ENCODE measurements at places on chromosomes 3 and 15.

DNA sequence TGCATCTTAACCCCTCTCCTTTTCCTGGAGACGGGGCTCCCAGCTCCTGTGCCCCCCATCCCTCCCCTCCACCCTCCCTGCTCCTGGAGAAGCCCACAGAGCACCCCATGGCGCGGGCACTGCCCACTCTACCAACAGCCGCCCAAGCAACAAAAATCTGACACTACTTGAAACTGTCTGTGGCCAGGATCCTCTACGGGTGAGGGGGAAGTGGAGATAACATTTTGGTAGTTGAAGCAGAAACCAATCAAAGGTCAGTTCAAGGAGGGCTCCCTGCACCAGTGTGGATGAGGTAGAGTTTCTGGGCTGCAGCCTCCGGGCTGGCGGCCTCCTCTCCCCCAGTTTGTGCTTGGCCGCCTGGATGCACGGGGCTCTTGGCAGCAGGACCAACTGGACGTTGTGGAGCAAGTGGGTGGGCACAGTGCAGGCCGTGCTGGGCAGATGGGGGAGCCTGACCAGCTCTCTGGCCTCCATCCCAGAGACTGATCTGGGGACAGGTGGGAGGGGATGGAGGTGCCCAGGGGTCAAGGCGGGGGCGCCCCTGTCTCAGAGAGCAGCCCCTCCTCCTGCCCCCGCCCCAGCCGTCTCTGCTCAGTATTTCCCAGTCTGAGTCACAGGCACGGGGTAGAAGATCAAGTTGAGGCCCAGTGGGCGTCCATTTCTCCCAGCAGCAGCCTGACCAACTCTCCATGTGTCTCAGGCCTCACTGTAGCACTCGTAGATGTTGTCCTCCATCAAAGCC, 12.8 kb downstream of the H1-8 start:
- no peak for DNase-seq

GRCh38 chr15:29097971-29098370, 171.7 kb downstream of the NSMCE3 start:
- DNase-seq: no peak

- DNase-seq: no peak
These were observed 1.4 kb downstream of the PAQR5 start for GRCh38 chr15:69299943-69300588.

GRCh38 chr3:135018149-135018923, 223.3 kb downstream of the EPHB1 start:
- no peak for DNase-seq

DNA sequence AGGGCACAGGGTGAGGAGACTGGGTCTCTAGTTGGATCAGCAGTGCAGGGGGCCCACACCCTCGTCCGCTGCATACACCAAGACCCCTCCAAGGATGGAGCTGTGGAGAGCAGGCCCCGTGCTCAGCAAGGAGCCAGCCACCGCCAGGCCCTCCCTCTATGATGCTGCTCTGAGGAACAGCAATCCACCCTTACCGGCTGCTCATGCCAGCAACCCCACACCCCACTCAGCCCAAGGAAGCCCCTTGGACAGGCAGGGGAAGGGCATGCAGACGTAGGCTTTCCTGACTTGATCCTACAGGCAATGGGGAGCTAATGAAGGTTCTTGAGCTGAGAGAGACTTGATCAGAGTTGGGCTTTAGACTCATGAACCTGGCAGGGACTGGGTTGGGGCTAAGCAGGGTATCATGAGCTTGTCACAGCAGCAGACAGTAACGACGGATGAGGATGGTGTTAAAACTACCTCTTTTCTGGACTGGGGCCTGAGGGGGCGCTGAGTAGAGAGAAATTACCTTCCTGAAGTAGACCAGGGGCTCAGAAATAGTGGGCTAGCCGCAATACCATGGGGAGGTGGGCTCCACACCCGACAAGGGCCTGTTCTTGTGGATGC, 50.5 kb upstream of the FGD5 start:
- DNase-seq: no peak

DNA sequence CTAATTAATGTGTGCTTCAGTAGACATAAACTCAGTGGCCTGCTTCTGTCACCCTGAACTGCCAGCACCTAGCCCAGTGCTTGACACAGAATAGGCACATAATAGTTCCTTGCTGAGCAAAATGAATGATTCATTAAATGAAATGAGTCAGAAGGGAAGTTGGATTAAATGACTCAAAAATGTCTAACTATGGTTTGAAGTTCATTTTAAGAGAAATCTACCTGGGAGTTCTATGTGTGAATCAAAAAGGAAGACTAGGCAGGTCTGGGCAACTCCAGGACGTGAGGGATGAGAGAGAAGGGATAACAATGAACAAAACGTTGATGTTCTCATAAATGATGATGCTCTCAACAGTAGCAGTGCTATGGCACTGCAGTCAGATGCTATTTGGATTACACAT, 175.0 kb downstream of the CFAP20DC start:
- no peak for DNase-seq

DNA sequence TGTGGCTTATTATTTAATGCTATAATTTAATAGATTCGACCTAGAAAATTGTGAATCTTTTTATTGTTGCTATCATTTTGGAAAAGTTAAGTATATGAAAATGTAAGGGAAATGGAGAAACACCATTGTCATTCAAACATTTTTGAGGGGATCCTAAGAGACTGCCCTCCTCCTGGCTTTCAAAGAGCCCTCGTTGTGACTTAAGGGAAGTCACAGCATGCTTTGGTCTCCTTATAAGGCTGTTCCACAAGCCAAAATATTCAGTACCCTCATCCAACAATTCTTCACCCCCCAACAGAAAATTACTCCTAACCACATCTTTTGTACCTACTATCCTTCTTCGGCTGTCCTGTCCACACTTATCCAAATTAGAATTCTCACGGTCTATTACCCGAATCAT, 140.2 kb downstream of the GBE1 start:
- DNase-seq: no peak

GRCh38 chr15:100309109-100310040, 32.4 kb downstream of the ADAMTS17 start:
- no peak for DNase-seq

DNA sequence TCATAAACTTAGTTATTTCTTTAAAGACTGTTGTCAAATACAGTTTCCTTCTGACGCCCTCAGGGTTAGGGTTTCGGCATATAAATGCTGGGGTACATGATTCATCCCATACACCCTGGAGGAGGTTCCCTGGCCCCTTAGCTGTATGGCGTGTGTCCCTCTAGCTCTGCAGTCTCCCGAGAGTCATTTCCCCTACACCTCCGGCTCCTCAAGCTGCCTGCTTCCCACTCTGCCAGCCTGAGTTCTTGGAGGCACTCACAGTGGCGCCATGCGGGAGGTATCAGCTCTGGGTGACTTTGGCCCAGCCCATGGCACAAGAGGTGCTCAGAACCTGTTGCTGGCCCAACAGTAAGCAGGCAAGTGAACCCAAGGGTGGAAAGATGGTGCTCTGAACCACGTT, 70.2 kb upstream of the TRPM1 start:
- no peak for DNase-seq

GRCh38 chr15:89378296-89379151, 43.9 kb upstream of the POLG start:
- DNase-seq: no peak

DNA sequence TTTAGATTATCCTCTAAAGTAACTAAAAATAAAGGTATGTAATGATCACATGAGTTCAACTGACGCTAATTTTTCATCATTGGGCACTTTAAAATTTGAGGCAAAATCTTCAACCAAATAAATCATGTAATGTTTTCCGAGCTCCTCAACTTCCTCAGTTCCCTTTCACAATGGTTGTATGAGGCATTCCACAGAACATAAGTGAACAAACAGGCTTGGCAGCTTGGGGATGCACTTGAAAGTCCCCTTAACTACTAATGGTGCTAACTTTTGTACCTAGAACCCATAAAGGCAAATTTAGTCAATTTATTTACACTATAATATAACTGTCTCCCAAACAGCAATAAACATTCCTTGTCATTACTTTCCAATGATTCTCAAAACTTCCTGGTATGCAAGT, 1137.9 kb downstream of the ROBO2 start:
- no peak for DNase-seq

GRCh38 chr3:129343643-129344360, 65.1 kb downstream of the HMCES start:
- DNase-seq: no peak

- no peak for DNase-seq
These were observed 7.1 kb upstream of the CNTN3 start for GRCh38 chr3:74621581-74621980.
